ENCODE measurements at places on chromosomes 7 and 10. TPM values are rescaled to one million over a fixed set of nuclear protein-coding genes. Genes with fewer than 3 reads are reported as not detected.

Gene UTF1
- polyA plus RNA-seq = not detected

Gene OPALIN
- not detected for polyA plus RNA-seq

Gene TASOR2
- 15.4 TPM for polyA plus RNA-seq

Gene GRID2IP
- polyA plus RNA-seq = 0.24 TPM

Gene SLC18A2
- 7.1 TPM for polyA plus RNA-seq

Gene DOCK4
- 6.2 TPM for polyA plus RNA-seq

Data from adrenal gland (tissue), 19 donors.